ENCODE measurements at places on chromosomes 13 and 19.

DNA sequence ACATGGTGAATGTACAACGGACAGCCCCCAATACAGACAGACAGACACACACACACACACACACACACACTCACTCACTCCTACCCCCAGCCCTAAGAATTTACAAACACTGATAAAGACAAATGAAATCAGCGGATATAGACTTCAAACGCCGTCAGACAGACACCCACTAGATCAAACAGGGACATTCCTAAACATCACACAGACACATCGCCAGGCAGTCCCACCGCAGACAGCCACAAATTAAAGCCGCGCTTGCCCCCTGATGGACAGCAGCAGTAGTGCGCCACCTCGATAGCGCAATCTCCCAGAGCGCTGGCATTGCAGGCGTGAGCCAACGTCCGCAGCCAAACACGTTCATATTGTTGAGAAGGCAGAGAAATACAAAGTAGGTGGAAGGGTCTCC, 24.7 kb upstream of the ADGRE1 start:
- peak; percentile 95 for DNase-seq

GRCh38 chr19:48698046-48698445, 2.3 kb downstream of the FUT2 start:
- no peak for DNase-seq

GRCh38 chr19:28445826-28446225, 767.1 kb downstream of the UQCRFS1 start:
- DNase-seq: no peak

GRCh38 chr13:41809962-41810361, 150.9 kb downstream of the VWA8 start:
- no peak for DNase-seq

DNA sequence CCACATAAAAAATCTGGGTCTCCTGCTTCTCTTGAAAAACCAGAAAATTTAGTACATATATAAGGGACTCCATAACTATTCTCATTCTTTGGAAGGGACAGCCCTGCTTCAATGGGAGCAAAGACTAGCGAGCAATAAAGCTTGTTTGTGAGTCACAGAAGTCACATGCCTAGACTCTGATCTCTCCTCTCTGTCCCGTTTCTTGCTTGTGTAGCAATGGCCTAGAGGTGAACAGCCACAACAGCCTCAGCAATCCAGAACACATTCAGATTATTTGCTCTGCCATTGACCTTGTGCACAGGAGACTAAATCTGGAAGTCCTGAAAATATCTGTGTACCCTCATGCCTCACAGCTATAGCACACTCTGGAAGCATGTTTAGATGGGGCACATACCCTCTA, 43.2 kb downstream of the SCGB2B2 start:
- DNase-seq: no peak

DNA sequence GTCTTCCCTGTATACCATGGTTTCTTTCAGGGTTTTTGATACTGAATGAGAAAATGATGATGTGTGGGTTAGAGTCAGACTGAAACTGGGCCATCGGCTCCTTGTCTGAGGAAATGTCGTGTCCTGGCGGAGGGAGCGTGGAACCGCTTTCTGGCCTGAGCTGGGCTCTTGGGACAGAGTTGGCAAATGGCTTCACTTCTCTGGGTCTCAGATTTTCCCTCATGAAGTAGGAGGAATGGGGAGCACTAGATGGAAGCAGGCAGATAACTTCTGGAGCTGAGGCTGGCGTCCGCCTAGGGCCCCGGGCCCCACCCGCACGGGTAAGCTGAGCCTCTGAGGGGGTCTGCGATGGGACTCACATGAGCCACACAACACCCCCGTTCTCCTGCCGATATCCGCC, 133.3 kb upstream of the WASF3 start:
- no peak for DNase-seq

DNA sequence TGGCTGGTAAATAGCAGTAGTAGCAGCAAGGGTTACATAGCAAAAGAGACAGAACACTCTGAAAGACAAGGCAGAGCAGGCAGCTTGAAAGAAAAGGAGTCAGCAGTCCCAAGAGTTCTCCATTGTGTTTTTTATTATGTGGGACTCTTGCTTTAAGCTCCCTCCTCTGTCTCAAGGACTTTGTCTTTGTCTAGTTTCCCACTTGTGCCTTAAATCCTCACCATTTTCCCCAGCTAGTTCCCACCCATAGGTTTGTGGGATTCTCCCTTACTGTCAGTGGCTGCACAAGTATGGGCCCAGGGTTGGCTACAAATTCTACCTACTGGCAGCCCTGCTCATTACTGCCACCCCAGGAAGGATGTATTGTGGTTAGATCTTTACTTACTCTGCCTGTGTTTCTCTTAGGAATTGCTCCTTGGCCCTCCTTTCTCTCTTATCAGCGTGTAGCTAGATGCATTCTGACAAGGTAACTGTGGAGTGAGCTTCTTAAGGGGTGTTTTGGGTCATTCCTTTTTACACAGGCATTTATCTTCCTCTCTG, 413.4 kb upstream of the PCDH9 start:
- no peak for DNase-seq

DNA sequence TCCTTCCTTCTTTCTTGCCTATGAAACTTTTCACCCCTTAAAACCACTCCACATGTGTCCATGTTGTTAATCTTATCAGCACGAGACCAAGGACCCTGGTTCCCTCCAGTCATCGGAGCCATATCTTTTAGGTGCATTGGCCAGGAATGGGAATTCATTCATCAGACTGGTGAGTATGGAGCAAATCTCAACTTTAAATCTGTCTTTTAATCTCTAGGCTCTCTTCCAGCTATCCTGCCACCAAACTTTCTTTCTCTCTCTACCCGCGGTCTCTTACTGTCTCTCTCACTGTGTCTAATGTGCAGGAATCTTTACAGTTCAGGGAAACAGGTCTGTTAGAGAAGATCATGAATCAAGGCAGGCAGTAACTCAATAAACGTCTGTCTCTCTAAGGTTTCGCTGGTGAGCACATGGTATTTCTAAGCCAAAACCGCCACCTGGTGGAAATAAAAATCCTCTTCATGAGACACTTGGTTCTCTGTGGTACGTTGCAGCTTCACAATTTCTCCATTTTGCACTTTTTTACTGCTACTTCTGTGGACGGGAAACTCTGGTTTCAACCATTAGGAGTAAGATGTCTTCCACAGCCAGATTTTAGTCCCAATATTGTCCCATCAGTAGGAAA, 16.1 kb downstream of the LGALS16 start:
- DNase-seq: peak; percentile 73

DNA sequence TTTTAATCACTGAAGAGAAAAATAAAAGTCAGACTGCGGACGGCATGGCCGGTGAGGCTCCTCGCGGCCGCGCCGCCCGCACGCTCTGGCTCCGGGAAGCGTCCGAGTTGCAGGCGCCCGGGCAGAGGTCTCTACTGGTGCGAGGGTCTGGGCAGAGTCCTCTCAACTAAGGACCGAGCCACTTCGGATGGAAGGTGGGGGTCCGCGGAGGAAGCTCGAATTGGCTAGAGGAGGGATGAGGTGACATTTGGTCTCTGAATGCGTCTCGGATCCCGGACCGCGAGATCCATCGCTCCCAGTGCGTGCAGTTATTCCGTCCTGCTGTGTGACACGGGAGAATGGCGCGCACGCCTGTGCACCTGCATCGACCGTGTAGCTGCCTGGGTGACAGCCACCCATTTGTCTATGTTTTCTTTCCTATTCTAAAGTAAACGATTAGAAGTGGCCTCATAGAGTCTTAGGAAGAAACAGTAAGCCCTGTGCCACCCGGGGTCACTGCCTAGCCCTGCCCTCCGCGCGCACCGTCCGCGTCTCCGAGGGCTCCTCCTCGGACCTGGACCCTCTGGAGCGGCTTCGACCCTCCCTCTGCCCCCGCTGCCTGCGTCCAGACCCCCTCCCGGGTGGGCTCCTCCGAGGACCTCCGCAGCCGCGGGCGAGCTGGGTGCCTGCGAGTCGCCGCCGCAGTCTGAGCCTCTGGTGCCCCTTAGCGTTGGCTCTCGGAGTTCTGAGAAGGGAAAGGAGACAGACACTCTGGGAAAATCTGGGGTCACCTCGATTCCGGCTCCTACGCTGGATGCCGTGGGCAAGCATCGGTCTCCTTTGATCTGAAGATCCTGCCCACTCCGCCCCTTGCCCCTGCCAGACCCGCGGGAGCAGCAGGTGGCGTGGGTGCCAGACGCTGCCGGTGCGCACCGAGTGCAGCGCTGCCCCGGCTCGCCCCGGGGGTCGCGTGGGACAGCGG, 347.4 kb downstream of the LIG4 start:
- no peak for DNase-seq

DNA sequence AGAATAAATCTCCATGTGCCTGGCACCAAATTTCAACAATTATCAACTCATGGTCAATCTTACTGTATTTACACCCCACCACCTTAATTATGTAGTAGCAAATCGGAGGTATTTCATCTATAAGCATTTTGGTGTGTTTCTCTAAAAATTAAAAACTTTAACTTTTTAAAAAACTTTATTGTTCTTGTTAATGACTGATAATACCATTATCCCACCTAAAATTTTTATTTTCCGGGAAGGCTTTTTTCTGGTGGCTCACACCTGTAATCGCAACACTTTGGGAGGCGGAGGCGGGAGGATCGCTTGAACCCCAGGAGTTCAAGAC, 453 bp upstream of the PDCD2L start:
- no peak for DNase-seq

- DNase-seq: peak; percentile 51
Observed at GRCh38 chr19:6062274-6062673, 48.0 kb downstream of the RFX2 start.

DNA sequence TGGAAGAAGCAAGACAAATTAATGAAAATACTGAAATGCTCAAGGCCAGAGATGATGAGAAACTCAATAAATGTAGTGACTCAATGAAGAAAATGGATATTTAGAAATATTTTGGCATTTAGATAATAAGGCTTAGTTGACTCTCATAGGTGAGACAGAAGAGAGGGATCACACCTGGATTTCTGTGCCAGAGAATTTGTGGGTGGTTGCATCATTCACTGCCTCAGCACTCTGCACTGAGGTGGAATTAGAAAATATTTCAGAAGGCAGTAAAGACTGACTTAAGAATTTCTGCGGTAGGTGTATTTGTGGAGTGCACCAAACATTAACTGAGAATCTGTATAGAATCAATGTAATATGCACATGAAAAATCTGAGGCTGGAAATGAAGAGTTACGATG, 848.3 kb upstream of the PCDH9 start:
- no peak for DNase-seq

DNA sequence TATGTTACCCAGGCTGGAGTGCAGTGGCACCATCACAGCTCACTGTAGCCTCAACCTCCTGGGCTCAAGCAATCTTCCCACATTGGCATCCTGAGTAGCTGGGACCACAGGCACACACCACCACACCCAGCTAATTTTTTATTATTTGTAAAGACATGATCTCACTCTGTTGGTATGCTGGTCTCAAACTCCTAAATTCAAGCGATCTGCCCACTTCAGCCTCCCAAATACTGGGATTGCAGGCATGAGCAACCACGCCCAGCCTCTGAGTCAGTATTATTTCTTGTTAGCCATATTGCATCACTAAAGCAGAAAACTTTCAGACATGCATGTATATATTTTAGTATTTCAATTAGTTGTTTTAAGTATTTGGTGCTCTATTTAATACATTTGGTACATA, 376.4 kb downstream of the GPC6 start:
- DNase-seq: no peak

DNA sequence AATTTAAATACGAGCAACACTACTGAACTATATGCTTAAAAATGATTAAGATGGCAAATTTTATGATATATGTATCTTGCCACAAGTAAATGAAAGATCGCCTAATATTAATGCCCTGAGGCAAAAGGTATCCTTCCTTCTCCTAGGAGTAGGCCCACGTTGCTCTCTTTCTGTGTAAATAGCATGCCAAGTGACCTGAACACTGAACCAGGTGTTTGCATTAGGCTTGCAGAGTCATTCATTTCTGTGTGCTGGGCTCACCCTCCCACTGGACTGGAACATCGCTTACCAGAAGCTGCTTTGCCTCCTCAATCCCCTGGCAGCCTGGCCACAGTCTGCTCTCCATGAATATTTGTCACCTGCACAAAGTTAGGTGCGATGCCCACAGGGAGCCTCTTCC, 83.3 kb upstream of the TNFSF11 start:
- no peak for DNase-seq

- DNase-seq: no peak
Observed at GRCh38 chr13:83549671-83550070, 332.6 kb downstream of the SLITRK1 start.

DNA sequence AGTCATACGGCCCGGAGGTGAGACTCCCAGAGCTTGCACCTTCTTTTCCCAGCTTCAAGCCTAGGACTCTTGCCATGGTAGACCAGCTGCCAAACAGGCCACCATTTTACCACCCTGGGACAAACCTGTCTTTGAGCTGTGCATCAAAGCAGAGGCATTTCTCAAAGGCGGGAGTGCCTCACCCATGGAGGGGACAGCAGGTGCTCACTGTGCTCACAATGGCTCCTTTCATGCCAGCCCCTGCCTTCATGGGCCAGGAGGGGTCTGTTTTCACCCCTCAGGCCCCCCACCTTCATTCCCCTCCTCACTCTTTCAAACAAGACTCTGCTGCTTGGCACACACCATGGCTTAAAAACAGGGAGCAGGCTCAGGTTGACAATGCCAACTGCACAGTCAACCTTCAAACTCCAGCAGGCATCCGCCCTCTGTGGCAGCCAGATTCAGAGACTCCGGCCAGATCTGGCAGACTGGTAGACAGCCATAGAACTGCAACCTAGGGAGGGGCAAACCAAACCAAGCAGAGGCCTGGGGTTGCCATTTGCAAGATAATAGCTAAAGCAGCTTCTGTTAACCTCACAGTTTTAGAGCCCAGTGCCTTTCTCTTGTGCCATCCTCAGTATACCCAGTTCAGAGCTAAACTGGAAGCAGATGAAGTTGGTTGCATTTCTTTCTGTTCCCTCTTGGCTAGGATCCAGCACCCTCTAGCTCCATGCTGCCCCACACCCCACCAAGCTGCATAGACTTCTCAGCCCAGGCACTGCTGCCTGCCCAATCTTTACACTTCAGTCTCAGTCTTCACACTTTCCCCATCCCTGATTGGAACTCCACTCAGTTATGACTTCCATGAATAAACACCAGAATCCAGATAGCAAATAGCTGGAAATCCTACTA, 93.9 kb upstream of the SPATA13 start:
- no peak for DNase-seq

- no peak for DNase-seq
Observed at GRCh38 chr13:34201050-34201913, 383.3 kb downstream of the RFC3 start.

DNA sequence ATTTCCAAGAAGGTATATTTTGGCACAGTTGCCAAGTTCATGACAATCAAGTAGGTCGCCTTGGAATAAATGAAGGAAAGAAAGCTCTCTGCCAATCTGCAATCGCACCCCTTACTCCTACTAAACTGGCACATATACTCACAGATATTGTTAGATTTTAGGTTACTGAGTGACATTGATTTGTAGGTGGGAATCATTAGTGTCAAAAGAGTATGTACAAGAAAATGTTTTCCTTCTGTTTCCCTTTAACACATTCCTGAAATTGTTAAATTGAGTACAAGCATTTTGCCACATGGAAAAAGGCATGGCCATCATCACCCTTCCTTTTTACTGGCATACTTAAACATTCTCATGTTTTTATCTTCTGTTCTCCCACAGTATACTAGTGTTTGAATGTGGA, 2868.3 kb upstream of the PCDH20 start:
- DNase-seq: no peak

- DNase-seq: no peak
Observed at GRCh38 chr13:46617229-46617721, 64.3 kb downstream of the LRCH1 start.
